T-helper 17 cell (primary cell): ENCODE measurements at places on chromosomes 2 and 18. TPM values are rescaled to one million over a fixed set of nuclear protein-coding genes. Genes with fewer than 3 reads are reported as not detected.

- H3K4me3 ChIP-seq = no peak overlapping the region
- H3K36me3 ChIP-seq = no peaks in the 10 kb centered on the region
- peaks cover 7% of the 10 kb centered on the region for H3K27me3 ChIP-seq
- H3K4me1 ChIP-seq = peaks cover 12% of the 10 kb centered on the region
- DNase-seq = no peak
- H3K27ac ChIP-seq = no peak overlapping the region
Observed at GRCh38 chr2:391696-392095, 103.8 kb upstream of the ALKAL2 start.

GRCh38 chr2:105725388-105725787 lies 19.3 kb upstream of the NCK2 start:
- no peak for DNase-seq
- no peak overlapping the region for H3K27ac ChIP-seq
- no peak overlapping the region for H3K4me3 ChIP-seq
- H3K27me3 ChIP-seq = no peaks in the 10 kb centered on the region
- peaks cover 5% of the 10 kb centered on the region for H3K4me1 ChIP-seq
- H3K36me3 ChIP-seq = no peaks in the 10 kb centered on the region

DNA sequence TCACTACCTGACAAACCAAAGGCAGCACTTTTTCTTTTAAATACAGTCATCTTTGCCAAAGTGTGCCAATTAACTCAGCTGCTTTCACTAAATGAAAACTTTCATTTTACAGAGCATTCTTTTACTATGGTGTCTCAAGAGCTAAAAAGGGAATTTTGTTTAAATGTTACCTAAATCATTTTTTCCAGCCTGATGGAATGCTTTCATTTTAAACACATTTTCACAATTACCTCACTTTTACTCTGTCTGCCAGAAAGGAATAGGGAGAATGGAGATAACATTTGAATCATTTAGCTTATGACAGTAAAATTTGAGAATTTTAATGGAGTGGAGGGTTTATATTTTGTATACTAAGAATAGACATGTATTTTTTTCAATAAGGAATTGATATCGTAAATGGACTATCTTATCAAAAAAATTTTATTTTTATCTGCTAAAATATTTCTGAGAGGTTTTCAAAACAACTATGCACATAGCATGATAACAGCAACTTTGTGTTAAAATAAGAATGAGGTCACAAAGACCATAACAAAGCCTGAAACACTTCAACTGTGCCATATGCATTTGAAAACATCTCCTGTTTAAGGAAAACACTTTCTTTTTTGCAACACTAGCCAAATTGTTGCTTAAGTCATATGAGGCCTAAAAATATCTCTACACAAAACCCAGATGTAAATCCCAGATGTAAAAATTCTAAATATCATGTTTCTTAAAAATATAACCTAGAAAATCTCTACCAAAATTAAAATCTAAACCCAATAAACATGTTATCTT lies 769.9 kb upstream of the FSHR start:
- no peaks in the 10 kb centered on the region for H3K4me1 ChIP-seq
- no peak overlapping the region for H3K4me3 ChIP-seq
- no peaks in the 10 kb centered on the region for H3K27me3 ChIP-seq
- DNase-seq = no peak

GRCh38 chr2:26139269-26140183 lies 33.4 kb upstream of the GAREM2 start:
- H3K4me3 ChIP-seq = peak overlapping the region; percentile 26
- DNase-seq = no peak
- peaks cover 2% of the 10 kb centered on the region for H3K36me3 ChIP-seq
- H3K4me1 ChIP-seq = peaks cover 8% of the 10 kb centered on the region
- no peak overlapping the region for H3K27ac ChIP-seq

DNA sequence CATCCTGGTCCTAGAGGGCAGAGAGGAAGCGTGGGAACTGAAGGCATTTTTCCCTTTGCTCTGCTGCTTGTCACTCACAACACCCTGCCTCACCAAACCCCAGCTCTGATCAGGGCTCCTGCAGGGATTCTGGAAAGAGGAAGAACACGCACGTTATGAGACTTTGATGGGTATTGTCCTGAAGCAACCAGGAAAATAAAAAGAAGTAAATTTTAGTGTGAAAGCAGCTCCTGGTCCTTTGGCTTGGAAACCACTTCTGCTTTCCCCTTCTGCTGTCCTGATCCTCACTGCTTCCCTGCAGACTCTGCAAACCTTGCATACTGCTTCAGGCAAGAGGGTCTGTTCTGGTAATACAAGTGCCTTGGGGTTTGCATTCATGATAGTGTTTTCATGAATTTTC lies 164.1 kb downstream of the SLC8A1 start:
- DNase-seq = no peak
- H3K27ac ChIP-seq = no peak overlapping the region
- no peaks in the 10 kb centered on the region for H3K27me3 ChIP-seq
- H3K4me1 ChIP-seq = no peaks in the 10 kb centered on the region
- no peaks in the 10 kb centered on the region for H3K36me3 ChIP-seq

DNA sequence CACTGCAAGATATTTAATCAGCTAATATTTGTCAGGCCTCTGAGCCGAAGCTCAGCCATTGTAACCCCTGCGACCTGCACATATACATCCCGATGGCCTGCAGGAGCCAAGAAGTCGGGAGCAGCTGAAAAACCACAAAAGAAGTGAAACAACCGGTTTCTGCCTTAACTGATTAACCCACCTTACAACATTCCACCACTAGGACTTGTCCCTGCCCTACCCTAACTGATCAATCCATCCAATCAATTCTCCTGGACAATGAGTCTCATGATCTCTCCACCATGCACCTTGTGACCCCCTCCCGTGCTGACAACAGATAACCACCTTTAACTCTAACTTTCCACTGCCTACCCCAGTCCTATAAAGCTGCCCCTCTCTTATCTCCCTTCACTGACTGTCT lies 945.4 kb upstream of the GYPC start:
- DNase-seq = no peak
- no peak overlapping the region for H3K27ac ChIP-seq
- no peaks in the 10 kb centered on the region for H3K4me1 ChIP-seq
- H3K36me3 ChIP-seq = no peaks in the 10 kb centered on the region
- H3K4me3 ChIP-seq = no peak overlapping the region
- H3K27me3 ChIP-seq = no peaks in the 10 kb centered on the region

DNA sequence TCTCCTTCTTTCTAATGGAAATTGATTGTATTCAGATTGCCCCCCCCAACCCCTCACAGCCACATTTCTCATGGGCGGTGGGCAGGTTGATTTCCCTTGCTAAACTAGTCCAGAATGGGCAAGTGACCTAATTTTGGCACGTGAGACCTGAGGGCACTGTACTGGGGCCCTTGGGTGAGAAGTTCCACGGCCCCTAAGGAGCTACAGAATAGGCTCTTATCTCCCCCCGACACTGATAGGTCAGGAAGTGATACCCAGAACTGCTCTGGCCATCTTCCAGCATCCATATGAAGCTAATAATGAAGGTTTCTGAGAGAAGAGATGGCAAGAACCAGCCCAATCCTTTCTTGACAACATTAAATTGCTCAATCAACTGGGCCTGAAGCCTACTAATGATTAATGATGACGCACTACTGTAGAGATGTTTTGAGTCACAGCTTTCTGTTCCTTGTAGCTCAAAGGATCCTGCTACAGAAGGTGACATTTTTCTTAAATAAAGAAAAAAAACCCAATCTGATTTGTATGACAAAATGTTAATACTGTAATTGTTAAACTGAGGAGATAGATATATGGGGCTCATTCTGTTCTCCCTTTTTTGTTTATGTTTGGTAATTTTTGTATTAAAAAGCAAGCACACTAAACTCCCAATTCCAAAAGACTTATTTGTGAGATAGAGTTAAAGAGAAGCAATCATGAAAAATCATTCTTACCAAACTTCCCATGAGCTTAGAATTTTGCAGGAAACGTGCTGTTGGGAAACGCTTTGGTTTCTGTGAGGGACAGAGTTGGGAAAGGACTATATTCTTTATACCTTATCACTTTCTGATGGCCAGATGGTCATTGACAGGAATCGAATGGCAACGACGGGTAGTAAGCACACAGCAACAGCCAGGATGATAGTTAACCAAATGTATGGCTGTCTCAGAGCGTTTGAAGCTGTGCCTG lies 28.2 kb upstream of the NARS1 start:
- H3K27ac ChIP-seq = no peak overlapping the region
- peaks cover 12% of the 10 kb centered on the region for H3K4me1 ChIP-seq
- DNase-seq = no peak
- H3K4me3 ChIP-seq = no peak overlapping the region

DNA sequence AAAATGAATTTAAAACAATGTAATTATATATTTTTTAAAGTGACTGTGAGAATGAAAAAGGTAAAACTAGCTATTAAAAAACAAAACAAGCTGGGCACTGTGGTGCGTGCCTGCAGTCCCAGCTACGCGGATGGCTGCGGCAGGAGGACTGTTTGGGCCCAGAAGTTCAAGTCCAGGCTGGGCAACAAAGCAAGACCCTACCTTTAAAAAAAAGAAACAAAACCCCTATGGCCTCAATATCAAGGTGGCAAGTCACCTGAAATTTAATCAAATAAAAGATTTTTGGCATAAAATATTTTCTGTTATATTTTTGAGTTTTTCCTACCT lies 46.9 kb upstream of the STRN start:
- H3K27me3 ChIP-seq = no peaks in the 10 kb centered on the region
- H3K36me3 ChIP-seq = peaks cover 16% of the 10 kb centered on the region
- H3K27ac ChIP-seq = peak overlapping the region; percentile 79
- no peak for DNase-seq

- no peak overlapping the region for H3K27ac ChIP-seq
- H3K4me1 ChIP-seq = no peaks in the 10 kb centered on the region
- DNase-seq = no peak
- peaks cover 21% of the 10 kb centered on the region for H3K27me3 ChIP-seq
- no peaks in the 10 kb centered on the region for H3K36me3 ChIP-seq
Observed at GRCh38 chr2:128362176-128362888, 43.7 kb upstream of the HS6ST1 start.

DNA sequence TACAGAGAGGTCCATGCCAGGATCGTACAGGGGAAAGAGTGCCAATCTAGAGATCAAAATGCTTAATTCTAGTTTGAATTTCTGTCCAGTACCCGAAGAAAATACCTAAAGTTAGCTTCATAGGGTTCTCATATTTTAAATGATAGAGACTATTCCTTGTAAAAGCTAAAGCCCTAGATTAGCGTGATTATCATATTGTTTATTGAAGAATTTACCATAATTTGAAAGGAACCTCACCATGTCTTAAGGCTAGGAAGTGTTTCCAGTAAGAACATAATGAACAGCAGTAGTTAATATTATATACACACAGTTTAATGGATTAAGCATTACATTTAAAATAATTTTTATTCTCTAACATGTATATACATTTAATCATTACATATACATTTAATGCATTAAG lies 68.5 kb downstream of the COBLL1 start:
- no peaks in the 10 kb centered on the region for H3K4me1 ChIP-seq
- no peak overlapping the region for H3K27ac ChIP-seq
- no peak overlapping the region for H3K4me3 ChIP-seq
- H3K36me3 ChIP-seq = no peaks in the 10 kb centered on the region
- DNase-seq = no peak

DNA sequence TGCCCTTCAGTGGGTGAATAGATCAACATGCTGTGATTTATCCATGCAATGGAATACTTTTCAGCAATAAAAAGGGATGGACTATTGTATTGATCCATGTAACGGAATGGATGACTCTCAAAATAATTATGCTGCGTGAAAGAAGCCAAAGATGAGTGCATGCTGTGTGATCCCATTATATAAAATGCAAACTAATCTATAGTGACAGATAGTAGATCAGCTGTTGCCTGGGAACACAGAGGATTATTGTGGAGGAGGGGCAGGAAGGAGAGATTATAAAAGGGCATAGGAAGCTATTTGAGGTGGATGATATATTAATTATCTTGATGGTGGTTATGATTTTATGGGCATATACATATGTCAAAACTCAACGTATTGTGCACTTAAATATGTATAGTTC lies 55.5 kb upstream of the ADAM23 start:
- no peak overlapping the region for H3K4me3 ChIP-seq
- no peak overlapping the region for H3K27ac ChIP-seq
- H3K4me1 ChIP-seq = no peaks in the 10 kb centered on the region

DNA sequence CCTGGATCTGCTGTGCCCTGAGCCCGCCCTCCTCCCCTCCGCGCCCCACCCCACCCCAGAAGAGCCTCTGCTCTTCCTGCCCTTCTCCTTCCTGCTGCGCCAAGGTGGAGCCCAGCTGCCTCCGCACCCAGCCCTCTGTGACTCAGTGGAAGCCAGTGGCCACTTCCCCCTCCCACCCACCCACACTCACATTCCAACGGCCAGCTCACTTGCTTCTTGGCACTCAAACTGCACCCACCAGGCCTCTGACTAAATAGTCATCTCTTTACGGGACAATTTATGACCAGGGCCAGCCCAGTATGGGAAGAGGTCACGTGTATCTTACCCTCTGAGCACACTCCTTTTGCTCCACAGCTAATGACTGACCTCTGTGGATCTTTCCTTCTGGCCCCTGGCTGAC lies 150.4 kb upstream of the SLC1A4 start:
- H3K27ac ChIP-seq = no peak overlapping the region
- peaks cover 2% of the 10 kb centered on the region for H3K36me3 ChIP-seq
- no peak for DNase-seq
- peaks cover 8% of the 10 kb centered on the region for H3K4me1 ChIP-seq

GRCh38 chr2:128310761-128311160 lies 7.9 kb downstream of the HS6ST1 start:
- H3K27me3 ChIP-seq = no peaks in the 10 kb centered on the region
- H3K4me3 ChIP-seq = no peak overlapping the region
- no peak overlapping the region for H3K27ac ChIP-seq
- H3K36me3 ChIP-seq = no peaks in the 10 kb centered on the region
- peaks cover 28% of the 10 kb centered on the region for H3K4me1 ChIP-seq

- H3K36me3 ChIP-seq = peaks cover 2% of the 10 kb centered on the region
- H3K27ac ChIP-seq = no peak overlapping the region
- no peak overlapping the region for H3K4me3 ChIP-seq
- no peak for DNase-seq
Observed at GRCh38 chr2:28343971-28344715, 48.5 kb upstream of the FOSL2 start.

DNA sequence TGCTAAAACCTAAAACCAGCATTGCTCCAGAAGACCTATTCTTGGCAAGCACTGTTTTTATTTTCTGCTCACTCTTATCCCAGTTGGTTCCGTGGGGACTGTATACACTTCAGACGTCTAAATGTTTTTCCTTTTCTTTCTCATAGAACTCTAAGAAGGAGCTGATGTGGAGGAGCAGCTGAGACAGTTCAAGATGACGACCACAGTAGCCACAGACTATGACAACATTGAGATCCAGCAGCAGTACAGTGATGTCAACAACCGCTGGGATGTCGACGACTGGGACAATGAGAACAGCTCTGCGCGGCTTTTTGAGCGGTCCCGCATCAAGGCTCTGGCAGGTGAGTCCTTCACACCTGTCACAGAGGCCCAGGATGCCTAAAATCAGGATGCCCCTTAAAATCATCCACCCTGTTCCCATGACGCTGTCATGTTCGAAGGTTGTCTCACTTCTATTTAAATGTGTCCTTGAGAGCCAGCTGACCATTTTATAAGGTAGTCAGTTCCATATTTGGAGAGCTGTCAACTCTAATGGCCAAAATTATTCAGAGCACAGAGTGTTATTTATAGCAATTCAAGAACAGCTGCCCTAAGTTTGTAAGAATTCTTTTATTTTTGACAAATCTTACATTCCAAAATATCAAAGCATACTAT lies 70.2 kb downstream of the SPTBN1 start:
- H3K4me1 ChIP-seq = peaks cover 6% of the 10 kb centered on the region
- DNase-seq = no peak
- no peak overlapping the region for H3K4me3 ChIP-seq
- H3K36me3 ChIP-seq = no peaks in the 10 kb centered on the region

ATL2 gene
- total RNA-seq = 60.0 TPM

MGAT4A gene
- total RNA-seq = 187 TPM

RUFY4 gene
- 0.77 TPM for total RNA-seq

RAMP1 gene
- total RNA-seq = not detected
